H9 (cell line): ENCODE measurements at places on chromosomes 3 and 15. TPM values are rescaled to one million over a fixed set of nuclear protein-coding genes. Genes with fewer than 3 reads are reported as not detected.

DNA sequence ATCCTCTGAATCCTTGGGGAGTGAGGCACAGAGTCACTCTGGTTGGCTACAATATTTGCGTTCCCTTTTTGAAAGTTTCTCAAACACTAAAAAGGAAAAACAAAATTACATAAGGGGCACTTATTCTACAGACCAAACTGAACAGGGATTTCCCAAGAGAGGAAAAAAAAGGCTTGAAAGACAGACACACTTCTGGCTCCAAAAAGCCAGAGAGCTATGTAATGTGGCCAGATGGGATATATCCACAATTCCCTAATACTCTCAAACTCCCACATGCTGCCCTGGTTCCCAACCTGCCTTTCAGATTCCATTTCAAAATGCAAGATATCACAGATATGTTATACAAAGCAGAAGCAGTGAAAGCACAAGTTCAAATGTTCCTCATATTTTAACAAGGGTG lies 1.6 kb downstream of the FRMD4B start:
- no peak for DNase-seq

GRCh38 chr3:73774645-73775044 lies 149.9 kb upstream of the PDZRN3 start:
- no peak for DNase-seq

GRCh38 chr3:46881596-46882376 lies 4.3 kb downstream of the PTH1R start:
- DNase-seq: no peak

- no peak for DNase-seq
Measured at GRCh38 chr15:74840851-74841775, 1.8 kb downstream of the ULK3 start.

Gene SENP5
- total RNA-seq: 28.3 and 30.4 TPM in 2 replicates

Gene PAQR5
- total RNA-seq: 1.0 and 1.6 TPM in 2 replicates
